Osteocyte (in vitro differentiated cells): ENCODE measurements at places on chromosomes 11 and 22. TPM values are rescaled to one million over a fixed set of nuclear protein-coding genes. Genes with fewer than 3 reads are reported as not detected.

DNA sequence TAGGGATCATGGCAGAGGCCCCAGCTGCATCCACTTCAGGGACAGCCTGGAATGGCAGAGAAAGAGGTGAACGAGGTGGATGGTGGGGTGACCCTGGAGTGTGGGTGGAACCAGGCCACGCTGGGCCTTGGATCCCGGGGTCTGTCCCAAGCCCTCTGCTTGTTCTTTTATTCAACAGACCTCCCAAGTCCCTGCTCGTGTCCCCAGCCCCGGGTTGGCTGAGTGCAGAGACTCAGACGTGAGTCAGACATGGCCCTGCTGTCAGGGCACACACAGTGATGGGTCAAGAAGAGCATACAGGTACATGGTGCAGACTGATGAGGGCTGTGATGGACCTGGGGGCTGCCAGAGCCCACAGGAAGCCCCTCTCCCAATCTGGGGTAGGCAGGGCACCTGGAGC lies 6.6 kb downstream of the ARHGAP8 start:
- H3K36me3 ChIP-seq, result no peaks in the 10 kb centered on the region
- DNase-seq, result no peak
- H3K27me3 ChIP-seq, result peaks cover 48% of the 10 kb centered on the region
- H3K4me3 ChIP-seq, result no peak overlapping the region

NCAM1 gene
- 1.9 and 2.2 TPM in 2 replicates for total RNA-seq

CCDC179 gene
- total RNA-seq, result not detected in 2 replicates

DNA sequence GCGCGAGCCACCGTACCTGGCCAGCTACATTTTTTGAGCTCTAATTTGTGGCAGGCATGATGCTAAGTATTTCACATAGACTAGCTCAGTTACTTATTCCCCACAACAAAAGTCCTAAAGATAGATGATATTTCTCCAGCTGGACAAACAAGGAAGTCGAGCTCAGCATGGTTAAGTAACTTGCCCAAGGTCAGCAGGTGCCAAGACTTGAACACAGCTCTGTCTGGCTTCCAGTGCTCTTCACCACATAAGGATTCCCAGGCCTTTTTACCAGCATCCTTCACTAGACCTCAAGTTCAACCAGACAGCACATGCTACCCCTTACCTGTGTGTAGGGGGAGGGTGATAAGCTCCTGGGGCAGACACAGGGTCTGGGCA lies 177.3 kb upstream of the NCAM1 start:
- H3K27me3 ChIP-seq, result peaks cover 2% of the 10 kb centered on the region
- H3K27ac ChIP-seq, result no peak overlapping the region
- no peaks in the 10 kb centered on the region for H3K4me1 ChIP-seq
- no peak for DNase-seq
- H3K36me3 ChIP-seq, result no peaks in the 10 kb centered on the region
- no peak overlapping the region for H3K4me3 ChIP-seq

ENTHD1 gene
- total RNA-seq, result not detected in 2 replicates

DNA sequence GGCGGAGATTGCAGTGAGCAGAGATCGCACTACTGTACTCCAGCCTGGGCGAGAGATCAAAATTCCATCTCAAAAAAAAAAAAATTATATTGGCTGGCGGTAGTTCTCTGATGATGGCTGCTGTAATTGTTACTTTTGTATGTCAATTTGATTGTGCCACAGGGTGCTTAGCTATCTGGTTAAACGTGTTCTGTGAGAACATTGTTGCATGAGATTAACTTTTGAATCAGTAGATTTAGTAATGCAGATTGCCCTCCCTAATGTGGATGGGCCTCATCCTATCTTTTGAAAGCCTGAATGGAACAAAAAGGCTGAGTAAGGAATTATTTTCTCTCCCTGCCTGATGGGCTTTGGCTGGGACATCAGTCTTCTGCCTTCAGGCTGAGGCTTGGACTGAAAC lies 654.2 kb downstream of the OPCML start:
- H3K27me3 ChIP-seq, result no peaks in the 10 kb centered on the region
- no peaks in the 10 kb centered on the region for H3K36me3 ChIP-seq
- H3K4me3 ChIP-seq, result no peak overlapping the region
- H3K27ac ChIP-seq, result no peak overlapping the region
- H3K4me1 ChIP-seq, result peaks cover 7% of the 10 kb centered on the region

DNA sequence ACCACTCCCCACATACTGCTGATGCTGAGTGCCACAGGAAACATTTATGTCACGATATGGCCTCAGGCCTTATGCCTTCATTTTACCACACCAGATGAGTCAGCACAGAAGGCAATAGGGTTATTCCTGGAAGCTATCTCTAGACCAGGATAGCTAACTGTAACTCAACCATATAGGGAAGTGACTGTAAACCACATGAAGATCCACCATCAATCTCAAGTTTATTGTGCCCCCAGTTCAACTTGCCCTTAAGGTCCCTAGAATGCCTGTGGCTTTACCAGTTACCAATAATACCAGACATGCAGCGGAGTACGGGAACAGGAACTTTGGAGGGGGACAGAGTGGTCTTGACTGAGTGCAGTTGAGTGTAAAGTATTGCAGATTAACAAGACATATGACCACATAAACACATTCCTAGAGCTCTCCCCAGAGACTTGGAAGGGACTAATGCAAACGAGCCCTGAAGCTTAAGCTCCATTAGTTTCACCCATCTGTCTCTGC lies 180.9 kb downstream of the KIF18A start:
- H3K27me3 ChIP-seq, result no peaks in the 10 kb centered on the region
- H3K4me3 ChIP-seq, result no peak overlapping the region
- DNase-seq, result no peak
- peaks cover 19% of the 10 kb centered on the region for H3K4me1 ChIP-seq
- no peak overlapping the region for H3K27ac ChIP-seq

- DNase-seq, result no peak
- H3K4me3 ChIP-seq, result no peak overlapping the region
- H3K36me3 ChIP-seq, result no peaks in the 10 kb centered on the region
- H3K27me3 ChIP-seq, result no peaks in the 10 kb centered on the region
Measured at GRCh38 chr11:86180851-86181250, 63.7 kb upstream of the EED start.

DNA sequence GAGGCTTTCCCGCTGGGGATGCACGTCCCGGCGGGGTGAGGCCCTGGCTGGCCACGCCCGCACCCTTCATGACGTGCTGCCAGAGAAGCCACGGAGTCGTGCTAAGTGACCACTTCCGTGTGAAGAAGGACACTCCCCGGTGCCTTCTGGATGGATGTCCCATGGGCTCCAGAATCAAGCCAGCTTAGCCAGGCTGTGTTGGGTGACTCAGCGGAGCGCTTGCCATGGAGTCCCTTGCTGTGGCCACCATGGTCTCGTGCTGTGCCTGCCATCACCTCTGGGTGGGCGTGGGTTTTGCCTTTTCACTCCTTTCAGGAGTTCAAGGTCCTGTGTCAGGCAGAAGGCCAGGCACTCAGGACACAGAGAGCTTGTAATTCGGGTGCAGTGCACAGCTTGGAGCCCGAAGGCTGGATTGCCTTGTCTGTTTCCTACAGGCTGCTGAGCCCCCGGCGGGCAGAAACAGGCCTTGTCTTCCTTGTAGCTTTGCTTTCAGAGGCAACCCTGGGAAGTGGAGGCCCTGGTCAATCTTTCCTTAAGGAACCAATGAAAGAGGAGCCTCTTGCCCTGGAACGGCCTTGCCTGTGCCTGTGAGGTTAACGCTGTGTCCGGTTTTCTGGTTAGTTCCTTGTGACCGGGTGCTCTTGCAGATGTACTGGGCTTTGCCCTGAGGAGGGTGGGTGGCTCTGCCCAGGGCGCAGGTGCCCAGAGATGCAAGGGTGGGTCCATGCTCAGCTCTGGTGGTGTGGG lies 268.6 kb downstream of the TBC1D22A start:
- no peak for DNase-seq

A4GALT gene
- 29.9 and 32.8 TPM in 2 replicates for total RNA-seq
